ENCODE measurements at places on chromosomes 2 and 18.

DNA sequence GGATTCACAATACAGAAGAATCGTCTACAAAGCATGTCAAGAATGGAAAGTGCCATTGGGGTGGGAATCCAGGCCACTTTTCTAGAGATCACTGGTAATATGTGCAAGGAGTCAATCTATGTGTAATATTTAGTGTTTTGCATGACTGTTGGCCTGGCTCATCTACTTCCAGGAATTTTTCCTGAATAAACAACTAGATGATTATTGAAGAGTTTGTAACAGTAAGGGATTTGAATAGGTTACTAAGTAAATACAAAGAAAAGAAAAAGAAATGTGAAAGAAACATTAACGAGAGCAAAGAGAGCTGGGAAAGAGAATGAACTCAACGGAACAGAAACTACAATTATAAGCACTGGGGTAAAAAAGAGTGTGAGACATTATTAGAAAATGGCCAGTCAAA, 406.0 kb downstream of the TGIF1 start:
- DNase-seq, result no peak

DNA sequence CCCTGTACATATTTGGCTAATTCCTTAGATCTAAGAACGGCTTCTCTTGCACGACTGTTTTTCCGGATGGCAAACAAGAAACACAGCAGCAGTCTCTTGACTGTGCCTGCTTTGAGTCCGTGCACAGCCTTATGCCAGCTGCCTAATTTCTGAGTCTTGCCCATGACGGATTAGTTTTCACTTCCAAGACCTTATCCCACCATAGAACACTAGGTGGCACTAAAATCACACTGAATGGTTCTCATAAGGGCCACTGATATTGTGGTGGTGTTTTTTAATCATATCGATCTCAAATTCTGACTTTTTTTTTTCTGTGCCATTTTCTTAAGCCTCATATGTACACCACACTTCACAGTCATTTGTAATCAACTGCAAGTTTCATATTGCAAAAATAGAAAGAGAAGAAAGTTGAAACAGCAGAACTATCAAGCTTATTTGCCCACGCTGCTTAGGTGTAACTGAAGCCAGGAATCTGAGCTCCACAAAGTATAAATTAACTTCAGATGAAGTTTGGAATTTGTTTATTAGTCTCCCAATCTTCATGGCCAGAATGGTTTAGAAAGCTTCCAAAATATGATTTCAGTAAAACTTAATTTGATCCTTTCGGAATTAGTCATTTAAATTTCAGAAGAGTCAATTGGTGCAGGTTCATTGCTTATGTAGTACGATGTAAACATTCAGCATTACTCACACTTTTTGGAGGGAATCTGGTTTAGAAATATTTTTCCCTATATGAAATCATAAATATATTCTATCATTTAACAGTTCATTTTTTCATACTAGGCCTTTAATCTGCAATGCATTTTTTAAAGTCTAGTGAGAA, 45.5 kb upstream of the SCN7A start:
- peak; percentile 47 for DNase-seq

- no peak for DNase-seq
Observed at GRCh38 chr18:67408240-67408639, 108.3 kb downstream of the DSEL start.

GRCh38 chr18:26536032-26536431, 12.3 kb downstream of the KCTD1 start:
- DNase-seq, result no peak

- DNase-seq, result no peak
Observed at GRCh38 chr2:147686365-147686764, 158.5 kb upstream of the ACVR2A start.

GRCh38 chr2:121666042-121666441, 16.8 kb upstream of the CLASP1 start:
- DNase-seq, result no peak

GRCh38 chr2:55078956-55079355, 28.7 kb upstream of the RTN4 start:
- no peak for DNase-seq

DNA sequence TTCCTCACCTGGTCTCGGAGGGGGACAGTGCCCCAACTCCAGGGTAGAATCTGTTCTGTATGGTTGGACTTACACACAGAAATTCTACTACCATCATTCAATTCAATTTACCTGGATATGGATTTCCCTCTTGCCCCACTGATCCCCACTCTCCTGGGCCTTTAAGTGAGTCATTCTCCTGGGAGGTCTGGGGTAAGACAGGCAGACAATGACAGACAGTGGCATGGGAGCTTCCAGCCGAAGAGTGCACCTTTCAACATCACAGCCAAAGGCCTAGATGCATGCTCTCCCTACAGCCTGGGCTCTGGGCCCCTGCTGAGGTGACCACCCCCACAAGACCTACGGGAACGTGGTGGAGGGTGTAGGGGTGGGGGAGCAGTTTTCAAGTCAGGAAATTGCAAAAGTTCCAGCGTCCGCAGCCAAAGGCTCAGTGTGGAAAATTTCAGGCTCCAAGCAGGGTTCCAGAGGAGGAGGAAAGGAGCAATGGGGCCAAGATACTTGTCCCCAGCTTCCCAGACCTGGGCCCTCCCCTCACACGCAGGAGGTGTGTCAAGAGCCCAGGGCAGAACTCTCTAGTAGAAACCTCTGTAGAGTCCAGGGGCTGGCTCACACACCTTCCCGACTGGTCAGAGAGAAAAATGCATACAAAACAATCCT, 296.4 kb downstream of the CYP26B1 start:
- DNase-seq, result no peak

DNA sequence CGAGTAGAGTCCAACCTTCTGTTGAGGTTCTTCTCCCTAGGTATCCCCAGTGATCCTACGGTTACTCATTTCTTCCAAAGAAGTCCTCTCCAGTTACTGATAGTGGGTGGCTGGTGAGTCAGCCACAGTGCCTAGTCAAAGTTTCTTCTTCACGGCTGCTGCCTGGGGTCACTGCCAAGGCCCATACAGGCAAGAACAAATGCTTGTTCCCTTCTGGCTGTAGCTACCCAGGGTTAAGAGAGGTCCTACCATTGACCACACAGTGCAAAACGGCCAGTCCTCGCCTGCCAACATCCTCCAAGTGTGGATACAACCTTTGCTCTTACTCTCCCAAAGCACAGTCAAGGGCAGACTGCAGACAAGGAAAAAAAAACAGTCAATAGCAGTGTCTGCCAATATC, 2.9 kb upstream of the PTPN4 start:
- no peak for DNase-seq

- peak; percentile 58 for DNase-seq
Observed at GRCh38 chr2:23510471-23510870, 125.5 kb downstream of the KLHL29 start.

DNA sequence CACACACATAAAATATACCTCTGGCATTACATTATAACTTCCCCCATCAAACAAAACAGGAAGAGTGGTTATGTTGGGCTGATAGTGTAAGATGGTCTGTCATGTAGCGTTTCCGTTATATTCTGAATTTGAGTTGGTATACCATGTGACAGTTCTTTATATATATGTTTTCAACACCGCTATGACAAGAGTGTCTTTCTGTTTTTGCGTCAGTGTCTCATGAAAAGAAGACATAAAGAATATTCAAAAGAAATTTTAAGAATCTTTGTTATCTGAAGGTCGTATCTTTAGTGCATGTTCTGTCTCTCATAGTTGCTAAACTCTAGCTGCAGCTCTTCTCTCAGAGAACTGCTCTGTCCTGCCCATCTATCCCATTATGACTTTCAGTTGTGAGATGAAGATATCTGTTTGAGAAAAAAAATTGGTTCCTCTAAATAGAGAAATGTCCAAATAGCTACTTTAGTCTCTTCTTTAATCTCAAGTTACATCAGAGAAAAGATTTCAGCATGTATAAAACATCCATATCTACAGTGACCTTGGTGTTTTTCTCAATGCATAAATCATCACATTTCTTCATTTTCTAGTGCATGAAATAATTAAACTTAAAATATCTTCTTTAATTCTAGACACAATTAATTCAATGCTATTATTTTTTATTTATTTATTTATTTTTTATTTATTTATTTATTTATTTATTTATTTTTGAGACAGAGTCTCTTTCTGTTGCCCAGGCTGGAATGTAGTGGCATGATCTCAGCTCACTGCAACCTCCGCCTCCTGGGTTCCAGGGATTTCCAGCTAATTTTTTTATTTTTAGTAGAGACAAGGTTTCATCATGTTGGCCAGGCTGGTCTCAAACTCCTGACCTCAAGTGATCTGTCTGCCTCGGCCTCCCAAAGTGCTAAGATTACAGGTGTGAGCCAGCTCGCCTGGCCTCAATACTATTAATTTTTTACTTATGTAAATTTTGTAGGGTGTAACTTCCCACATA, 24.3 kb upstream of the PSME4 start:
- no peak for DNase-seq

- DNase-seq, result peak; percentile 90
Observed at GRCh38 chr2:8515864-8516533, 165.9 kb upstream of the ID2 start.

- no peak for DNase-seq
Observed at GRCh38 chr2:72132981-72133720, 14.5 kb downstream of the CYP26B1 start.

DNA sequence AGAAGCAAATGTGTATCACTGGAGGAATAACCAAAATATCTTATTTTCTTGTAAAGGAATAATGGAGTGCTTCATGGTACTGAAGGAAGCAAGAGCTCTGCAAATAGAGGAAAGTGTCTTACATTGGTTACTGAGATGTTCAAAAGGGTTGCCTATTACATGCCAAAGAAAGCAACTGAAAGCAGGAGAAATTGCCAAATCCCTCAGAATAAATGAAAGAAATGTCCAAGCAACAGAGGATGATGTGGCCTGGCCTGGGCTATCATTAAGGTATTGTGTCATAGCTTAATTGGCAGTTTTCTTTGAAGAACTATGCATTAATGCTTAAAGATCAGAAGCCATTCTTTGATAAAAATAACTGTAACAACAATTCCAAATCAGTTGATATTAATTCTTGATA, 173.7 kb downstream of the RAB3GAP1 start:
- DNase-seq, result no peak

DNA sequence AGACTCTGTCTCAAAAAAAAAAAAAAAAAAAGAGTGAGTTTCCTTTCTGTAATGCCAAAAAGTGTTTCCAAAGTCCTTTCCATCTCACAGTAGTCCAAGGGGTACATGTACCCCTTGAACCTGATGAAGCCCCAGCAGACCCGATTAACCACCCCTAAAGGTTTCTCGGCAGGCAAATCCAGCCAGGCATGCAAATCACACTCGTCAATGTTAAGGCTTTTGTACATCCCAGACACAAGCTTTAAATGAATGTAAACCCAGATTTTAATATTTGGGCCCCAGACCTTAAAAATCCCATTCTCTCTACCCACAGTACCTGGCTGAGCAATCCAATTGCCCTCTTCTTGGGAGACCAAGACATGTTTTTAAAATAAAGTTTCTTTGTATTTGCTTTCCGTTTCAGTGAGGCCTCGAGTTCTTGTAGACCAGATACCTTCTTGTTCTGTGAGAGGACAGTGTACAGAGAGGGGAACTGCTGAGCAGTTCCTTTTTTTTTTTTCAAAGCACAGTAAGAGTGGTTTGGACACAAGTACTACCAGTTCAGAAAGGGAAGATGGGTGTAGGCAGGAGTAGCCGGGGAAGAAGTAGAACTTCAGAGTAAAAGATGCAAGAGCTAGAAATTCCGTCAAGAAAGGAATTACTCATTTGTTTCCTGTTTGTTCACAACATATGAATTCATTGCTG, at the start of gene NLRC4:
Gene NLRC4, minus strand, starts transcription at position 465 of the 684 bp plus-strand sequence. CDS start 8,111 bp downstream, outside the sequence.
- no peak for DNase-seq

- DNase-seq, result no peak
Observed at GRCh38 chr2:124698979-124699565, 674.0 kb downstream of the CNTNAP5 start.

DNA sequence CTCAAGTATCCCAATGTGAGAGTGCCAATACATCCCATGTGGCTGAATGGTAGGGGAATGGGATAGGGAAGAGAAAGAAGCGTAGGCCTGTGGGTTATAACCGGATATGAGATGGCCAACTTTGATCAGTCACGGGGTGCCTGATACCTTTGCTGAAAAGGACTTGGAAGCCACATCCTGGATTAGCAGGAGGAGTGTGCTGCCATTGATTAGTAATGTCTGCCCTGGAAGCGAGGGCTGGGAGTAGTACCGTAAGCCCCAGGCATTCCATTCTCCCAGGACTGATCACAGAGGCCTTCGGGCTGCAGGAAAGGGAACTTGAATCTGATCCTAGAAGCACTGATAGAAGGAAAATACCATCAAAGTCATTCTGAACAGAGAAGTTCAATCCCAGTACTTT, 218.5 kb downstream of the TFCP2L1 start:
- DNase-seq, result no peak

GRCh38 chr2:124426625-124427024, 401.5 kb downstream of the CNTNAP5 start:
- DNase-seq, result no peak

GRCh38 chr2:174325373-174326160, 9.2 kb upstream of the SP9 start:
- DNase-seq, result no peak

DNA sequence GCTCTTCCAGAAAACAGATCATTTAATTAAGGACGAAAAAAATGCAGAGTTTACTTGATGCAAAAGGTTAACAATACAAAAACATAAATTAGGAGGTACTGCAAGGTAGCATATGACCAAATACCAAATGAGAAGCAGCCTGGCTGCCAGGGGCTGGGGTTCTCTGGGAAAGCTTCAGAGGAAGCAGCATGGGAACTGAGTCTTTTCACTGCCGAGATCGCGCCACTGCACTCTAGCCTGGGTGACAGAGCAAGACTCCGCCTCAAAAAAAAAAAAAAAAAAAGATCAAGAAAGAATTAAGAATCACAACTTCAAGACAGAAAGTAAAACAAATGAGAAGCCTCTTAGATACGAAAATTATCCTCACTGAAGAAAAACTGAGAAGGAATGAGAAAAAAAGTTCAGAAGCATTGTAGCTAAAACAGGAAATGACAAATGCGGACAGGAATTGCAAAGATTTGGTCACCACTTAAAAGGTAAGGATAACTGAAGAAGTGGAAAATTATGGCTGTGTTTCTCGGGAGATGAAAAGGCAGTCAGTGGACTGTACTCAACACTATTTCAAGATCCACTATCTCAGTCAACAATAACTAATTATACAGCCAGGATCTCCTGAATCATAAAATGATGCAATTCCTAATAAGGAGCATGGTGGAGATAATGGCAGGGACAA, 4.3 kb downstream of the SEPTIN10 start:
- no peak for DNase-seq

All from NCI-H2029 treated with DMSO at 0.1 percent for 48 hours (cell line).